ENCODE measurements at places on chromosomes 5 and 9.

- DNase-seq, result no peak
Observed at GRCh38 chr5:173065155-173065554, 9.0 kb downstream of the CREBRF start.

GRCh38 chr9:114124138-114124537 is 25.0 kb upstream of the KIF12 start:
- DNase-seq, result no peak

GRCh38 chr5:133683646-133684596 is 71.6 kb upstream of the FSTL4 start:
- no peak for DNase-seq

- DNase-seq, result no peak
Observed at GRCh38 chr9:89305868-89306267, 5.1 kb upstream of the CKS2 start.

DNA sequence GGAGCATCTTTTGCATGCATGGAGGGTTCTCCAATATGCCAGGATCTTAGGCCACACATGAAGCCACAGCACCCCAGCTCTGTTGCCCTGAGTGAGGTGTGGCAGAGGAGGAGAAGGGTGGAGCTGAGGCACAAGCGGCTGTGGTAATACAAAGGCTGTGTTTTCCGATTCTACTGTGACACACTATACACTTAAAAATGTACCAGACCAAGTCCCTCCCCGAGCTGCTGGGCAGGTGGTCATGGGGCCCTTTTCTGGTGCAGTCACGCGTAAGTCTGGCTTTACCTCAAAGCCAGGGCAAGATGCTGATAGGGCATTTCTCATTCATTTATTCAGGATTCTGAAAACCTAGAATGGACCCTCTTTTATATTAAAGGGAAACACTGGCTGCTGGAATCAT is 3.7 kb downstream of the ADGRV1 start:
- no peak for DNase-seq

DNA sequence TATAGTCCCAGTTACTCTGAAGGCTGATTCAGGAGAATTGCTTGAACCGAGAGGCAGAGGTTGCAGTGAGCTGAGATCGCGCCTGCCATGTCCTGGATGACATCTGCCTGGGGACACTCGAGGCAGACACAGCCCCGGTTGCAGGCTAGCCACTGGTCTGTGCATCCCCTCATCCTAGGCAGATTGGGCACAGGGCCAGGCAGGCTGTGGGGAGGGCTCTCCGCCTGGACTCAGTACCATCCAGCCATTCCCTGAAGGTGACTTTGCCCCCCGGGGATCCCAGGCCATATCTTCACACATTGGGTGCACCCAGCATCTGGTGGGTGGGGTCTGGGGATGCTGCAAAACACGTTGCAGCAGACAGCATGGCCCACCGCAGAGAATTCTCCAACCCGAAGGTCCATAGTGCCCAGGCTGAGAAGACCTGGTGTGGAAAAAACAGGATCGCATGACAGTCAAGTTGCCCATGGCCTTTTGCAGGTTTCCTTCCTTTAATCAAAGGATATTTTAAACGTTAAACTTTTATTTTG is 50.9 kb upstream of the SUSD3 start:
- DNase-seq, result no peak

GRCh38 chr9:137236238-137236935 is 4.7 kb upstream of the TUBB4B start:
- DNase-seq, result peak; percentile 76

DNA sequence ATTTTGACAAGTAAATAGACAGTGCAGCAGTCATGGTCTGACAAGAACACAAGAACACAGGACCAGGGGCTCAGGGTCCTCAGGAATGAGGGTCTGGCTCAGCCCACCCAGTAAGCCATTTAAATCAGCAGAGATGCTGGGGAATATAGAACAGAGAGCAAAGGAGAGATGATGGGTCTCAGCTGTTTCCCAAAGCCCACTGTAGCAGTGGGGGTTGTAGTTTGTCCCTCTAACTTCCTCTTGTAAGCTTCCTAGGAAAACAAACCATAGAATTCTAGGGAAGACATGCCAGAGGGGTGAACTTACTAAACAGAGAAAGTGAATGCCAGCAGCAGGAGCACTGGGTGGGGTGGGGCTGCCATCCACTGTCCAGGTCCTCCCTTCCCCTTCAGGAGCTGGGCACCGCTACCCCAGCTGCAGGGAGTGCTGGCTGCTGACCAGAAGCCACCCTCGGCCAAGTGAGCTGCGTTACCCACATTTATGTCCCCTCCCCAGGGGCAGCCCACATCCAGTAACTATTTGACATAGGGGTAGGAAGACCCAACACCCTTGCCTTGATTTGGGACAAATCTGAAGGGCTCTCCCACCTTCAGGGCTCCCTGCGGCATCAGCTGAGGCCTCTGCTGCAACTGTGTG is 41.6 kb downstream of the GABBR2 start:
- DNase-seq, result no peak

DNA sequence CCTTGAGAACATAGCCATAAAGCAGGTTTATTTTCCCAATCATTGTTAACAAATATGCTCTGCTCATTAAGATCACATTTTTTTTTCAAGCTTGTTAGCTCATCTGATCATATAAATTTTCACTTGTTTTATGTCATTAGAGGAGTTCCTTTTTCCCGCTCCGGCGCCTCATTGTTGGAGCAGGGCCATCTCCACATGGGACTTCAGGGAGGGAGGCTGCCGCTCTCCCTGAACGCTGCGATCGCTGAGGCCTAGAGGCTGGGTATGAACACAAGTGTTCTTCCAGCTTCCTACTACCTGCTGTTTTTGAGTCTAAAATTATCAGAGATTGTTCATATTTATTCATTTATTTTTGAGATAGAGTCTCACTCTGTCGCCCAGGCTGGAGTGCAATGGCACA is 246.9 kb downstream of the MPDZ start:
- no peak for DNase-seq

DNA sequence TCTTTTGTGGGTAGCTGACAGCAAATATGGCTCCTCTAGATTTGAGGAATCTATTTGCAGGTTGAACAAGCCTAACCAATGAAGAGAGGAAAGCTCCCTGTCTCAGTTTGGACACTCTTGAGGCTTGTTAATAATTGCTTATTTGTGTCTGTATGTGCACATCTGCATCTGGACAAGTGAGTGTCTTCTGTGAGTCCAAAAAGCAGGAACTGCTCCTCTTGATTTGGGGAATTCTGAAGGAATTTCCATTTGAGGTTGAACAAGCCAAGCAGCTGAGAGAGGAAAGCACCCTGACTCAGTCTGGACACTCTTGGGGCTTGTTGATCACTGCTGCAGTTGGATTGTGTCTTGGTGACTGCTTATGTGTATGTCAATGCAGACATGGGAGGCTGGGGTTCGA is 211.6 kb downstream of the DTWD2 start:
- DNase-seq, result no peak
